ENCODE measurements at places on chromosomes 3 and 15.

DNA sequence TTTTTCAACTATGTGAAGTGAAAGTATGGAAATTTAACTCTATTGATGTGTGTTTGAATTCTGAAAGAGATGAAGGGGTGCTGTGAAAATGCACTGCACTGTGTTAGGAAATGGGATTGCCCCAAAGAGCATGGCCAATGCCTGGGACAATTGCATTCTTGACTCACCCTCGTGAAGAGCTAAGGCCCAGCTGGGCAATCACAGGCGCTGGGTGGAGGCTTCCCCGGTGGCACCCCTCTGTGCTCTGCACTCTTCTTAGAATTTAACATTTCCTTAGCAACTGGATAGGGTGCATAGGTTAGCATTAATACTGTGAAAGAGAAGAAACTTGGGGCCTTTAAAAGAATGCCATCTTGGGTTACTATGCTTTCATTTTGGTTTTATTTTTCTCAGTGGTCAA, 179.9 kb upstream of the GOLIM4 start:
- no peak for DNase-seq

DNA sequence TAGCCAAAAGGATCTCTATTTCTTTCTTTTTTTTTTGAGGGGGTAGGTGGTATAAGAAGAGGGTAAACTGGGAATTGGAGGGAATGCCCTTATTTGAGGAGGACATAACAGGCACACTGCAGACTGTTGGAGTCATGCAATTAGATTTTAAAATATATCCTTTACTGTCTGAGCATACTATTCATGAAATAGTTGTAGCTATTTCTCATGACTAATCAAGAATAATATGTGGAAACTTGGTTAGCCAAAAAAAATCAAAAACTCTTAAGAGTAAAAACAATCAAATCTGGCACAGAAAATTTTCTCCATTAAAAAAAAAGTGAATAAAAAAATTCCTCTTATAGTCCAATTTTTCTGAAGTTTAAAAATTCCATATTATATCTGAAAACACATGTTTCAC, 174.9 kb downstream of the SCAPER start:
- DNase-seq, result no peak

- no peak for DNase-seq
Observed at GRCh38 chr3:167830007-167830406, 94.5 kb downstream of the SERPINI1 start.

- DNase-seq, result no peak
Observed at GRCh38 chr3:128488636-128488990, 4.4 kb downstream of the GATA2 start.

DNA sequence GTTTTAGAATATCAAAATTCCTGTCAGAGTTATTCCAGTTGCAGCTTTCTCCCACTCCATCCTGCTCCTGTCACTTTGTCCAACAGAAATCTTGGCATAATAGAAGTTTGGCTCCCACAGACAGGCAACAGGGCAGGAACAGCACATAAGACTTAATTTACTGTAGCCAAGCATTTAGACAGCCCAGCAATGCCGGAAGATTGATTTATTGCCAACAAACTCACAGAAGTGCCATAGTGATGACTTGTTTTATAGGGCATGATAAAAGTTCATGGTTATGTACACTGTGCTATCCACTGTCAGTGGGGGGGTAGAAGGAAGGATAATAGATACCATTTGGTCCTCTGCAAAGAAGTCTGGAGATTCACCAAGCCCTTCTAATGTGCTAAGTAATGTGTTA, 98.3 kb upstream of the CBLB start:
- DNase-seq, result peak; percentile 54

GRCh38 chr3:1848935-1849334, 249.7 kb upstream of the CNTN4 start:
- no peak for DNase-seq

DNA sequence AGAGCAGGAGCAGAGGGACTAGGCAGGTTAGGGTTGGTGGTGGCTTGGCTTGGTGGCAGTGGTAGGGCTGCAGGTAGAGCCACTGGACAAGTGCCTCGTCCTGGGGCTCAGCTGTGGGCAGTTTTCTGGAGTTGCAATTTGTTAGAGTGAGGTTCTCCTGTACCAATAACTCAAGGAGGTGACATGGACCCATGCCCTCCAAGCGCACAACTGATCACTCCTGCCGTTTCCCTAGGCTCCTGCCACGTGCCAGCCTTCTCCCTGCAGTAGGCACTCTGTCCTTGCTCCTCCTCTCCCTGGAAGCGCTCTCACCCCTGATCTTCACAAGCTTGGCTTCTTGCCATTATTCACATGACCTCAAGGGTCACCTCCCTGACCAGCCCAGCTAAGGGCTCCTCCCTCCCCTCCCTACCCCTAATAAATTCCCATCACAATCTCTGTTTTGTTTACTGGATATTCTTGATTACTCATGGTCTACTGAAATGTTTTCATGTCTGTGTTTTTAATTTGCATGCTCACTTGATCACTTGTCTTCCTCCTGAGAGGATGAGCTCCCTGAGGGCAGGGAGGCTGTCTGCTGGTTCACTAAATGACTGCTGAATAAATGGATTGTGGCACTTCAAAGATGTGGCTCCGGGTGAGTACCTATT, 3.3 kb downstream of the WNT7A start:
- no peak for DNase-seq

- DNase-seq, result no peak
Observed at GRCh38 chr3:131596884-131597283, 94.1 kb upstream of the MRPL3 start.
